Fibroblast of skin of left quadriceps (primary cell): ENCODE measurements at places on chromosomes 4 and X.

- DNase-seq = no peak
Measured at GRCh38 chr4:3660928-3661515, 105.2 kb upstream of the ADRA2C start.

DNA sequence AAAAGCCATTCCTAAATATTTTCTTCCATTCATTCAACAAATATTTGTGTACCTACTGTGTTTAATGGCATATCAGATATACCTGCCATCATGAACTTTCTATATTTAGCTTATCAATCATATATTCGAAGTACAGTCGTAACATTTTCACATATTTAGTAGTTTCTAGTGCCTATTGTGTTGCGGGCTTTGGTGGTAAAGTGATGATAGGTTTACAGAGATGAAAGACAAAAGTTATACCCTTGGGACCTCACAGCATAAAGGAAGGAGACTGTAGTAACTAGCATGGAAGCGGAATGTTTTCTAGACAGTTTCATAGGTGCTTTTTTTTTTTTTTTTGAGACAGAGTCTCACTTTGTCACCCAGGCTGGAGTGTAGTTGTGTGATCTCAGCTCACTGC, 39.5 kb downstream of the RBPJ start:
- no peak for DNase-seq

- no peak for DNase-seq
Measured at GRCh38 chr4:46404981-46405380, 15.1 kb upstream of the GABRA2 start.

- DNase-seq = no peak
Measured at GRCh38 chrX:130343411-130343810, 3.7 kb downstream of the SLC25A14 start.

DNA sequence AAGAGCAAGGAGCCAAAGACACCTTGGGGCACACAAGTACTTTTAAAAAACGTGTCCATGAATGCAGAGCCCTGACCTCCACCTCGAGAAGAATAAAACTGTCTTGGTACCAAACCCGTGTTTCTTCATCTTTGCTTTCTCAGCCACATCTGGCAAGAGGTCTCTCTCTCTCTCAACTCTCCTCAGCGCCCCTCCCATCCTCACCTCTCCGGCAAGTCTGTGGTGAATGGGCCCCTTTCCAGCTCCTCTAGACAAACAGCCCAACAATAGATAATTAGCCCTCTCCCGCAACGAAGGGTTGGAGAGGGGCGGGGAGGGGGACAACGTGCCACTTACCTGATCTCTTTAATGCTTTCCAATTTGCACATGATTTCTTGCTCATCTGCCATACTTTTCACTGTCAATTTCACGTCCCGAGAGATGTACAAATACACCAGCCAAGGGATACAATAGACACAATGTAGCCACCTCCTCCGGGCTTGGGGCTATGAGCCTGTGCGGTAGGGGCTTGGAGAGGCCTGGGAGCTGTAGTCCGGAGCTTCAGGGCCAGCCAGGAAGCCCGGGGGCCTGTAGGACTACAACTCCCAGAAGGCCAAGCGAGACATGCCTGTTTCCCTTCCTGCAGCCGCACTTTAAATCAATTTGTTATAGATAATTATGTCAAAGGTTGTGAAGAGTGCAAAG, at the start of gene ZC4H2:
Gene ZC4H2 (minus strand): TSS at position 462 of the 684 bp plus-strand sequence. CDS start 73 bp downstream, at position 389.
- DNase-seq = peak; percentile 59

DNA sequence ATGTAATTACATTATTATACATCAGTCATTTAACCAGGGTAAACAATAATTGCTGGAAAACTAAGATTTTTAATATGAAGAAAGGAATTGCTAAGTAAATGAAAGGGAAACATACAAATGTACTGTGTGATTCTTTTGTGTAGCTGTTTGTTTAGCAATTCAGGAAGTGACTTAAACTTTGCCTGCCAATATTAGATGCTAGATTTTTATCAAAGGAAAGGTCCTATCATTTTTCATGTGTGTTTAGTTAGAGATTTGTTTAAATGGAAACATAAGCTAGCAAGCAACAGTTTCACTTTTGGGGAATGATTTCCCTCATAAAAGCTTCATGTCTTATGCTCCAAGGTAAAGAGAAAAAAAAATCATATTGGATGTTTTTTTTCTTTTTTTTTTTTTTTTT, 95.1 kb upstream of the LIMCH1 start:
- DNase-seq = no peak

DNA sequence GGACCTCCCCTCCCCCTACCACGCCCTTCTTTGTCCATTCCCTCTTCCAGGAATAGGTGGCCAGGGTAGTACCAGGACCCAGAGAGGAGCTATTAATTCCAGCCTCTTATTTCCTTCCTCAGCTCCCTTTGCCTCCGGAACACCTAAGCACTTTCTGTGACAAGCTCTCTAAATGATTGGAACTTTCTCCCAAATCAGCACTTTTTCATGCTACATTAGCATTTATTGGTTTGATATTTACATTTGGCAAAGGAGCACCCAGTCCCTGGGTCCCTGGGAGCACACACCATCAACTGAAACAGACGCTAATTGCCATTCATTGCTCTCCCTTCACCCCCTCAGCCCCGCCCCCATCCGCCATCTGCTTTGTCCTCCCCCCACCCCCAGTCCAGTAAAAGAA, 182.0 kb upstream of the BCOR start:
- no peak for DNase-seq

GRCh38 chr4:182862141-182862875, 54.9 kb downstream of the DCTD start:
- no peak for DNase-seq

- no peak for DNase-seq
Measured at GRCh38 chrX:3143043-3143799, 102.0 kb downstream of the ARSF start.

DNA sequence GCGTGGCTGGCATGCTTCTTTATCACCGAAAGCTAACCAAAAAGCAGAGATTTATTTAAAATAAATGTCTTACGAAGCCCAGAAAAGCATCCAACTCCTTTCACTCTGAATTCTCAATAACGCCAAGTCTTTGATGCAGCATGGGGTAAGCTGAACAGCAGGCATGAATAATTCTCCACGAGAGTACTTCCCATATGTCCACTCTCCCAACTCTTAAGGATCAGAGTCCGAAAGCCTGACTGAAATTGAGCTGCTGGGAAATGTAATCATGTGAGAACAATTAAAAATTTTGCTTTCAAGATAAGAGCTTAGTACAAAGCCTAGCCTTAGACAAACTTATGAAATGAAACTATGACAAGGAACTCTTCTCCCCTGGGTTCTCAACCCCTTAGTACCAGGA, 7.5 kb upstream of the SLC39A8 start:
- no peak for DNase-seq

GRCh38 chr4:175971388-175972179, 94.1 kb upstream of the WDR17 start:
- no peak for DNase-seq

- no peak for DNase-seq
Measured at GRCh38 chr4:89324671-89325070, 17.1 kb upstream of the GPRIN3 start.

DNA sequence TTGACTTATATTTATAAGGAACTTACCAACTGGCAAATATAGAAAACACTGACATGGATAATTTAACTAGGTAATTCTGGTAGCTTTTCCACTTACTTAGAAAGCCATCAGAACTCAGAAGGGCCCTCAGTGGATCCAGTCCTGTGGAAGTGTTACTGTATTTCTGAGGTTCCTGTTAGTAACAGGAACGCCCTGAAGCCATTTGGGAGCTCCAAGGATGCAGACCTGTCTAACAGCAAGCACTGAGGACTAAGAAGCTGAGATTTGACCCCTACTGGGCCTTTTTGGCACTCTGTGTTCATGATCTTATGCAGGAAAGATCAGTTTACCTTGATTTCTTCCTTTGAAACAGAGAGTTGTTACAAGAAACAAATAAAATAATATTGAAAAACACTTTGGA, 46.0 kb upstream of the TLL1 start:
- no peak for DNase-seq

- no peak for DNase-seq
Measured at GRCh38 chr4:98993419-98994071, 2.0 kb upstream of the METAP1 start.

DNA sequence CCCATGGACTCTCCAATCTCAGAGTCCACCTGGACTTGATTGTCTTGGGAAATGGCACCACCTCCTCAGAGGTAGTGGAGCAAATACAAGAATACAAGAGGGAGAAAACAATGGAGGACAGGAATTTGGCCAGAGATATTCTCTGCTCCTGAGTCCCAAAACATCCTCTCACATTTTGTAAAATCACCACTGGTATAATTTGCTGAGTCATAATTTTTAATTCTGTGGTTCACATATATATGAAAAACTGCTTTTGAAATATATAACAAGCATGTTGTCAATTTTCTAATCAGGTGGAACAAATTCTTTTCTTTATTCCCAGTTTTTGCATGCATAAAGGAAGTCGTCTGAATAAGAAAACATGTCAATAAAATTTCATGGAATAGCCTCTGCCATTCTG, 356.1 kb downstream of the AFF2 start:
- no peak for DNase-seq

- no peak for DNase-seq
Measured at GRCh38 chr4:6695660-6696610, 2.3 kb downstream of the S100P start.

DNA sequence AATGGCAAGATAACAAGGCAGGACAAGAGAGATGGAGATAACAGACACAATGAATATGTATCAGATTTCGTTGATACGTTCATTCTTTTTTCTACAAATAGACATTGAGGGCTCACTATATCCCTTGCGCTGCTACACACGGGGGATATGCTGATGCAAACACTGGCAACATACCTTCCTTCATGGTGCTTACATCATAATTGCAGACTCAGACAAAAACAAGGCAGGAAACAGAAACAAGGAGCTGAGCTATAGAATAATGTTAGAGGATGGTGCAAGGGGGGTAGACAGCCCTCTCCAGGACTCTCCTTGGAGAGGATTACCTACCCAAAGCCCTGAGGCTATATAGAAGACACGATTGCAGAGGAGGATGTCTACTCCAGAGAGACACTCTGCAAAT, 1069.5 kb downstream of the DMD start:
- DNase-seq = no peak

DNA sequence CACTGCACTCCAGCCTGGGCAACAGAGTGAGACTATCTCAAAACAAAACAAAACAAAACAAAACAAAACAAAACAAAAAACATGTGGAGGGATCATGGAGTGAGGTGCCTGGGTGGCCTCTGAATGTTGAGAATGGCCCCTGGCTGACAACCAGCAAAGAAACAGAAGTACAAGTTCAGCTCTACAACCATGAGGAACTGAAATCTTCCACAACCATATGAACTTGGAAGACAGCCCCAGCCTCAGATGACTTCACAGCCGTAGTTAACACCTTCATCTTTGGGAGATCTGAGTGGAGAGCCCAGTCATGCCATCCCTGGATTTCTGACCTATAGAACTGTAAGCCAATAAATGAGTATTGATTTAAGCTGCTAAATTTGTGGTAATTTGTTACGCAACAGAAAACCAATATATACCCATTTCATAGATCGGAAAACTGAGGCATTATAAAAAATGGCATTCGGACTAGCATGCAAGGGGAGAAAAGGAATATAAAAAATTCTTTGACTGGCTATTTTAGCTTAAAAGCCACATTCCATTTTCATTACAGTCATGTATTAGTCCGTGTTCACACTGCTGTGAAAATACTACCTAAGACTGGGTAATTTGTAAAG, 138.7 kb upstream of the RAPGEF2 start:
- DNase-seq = no peak

GRCh38 chr4:13164783-13165331, 319.3 kb downstream of the RAB28 start:
- no peak for DNase-seq

DNA sequence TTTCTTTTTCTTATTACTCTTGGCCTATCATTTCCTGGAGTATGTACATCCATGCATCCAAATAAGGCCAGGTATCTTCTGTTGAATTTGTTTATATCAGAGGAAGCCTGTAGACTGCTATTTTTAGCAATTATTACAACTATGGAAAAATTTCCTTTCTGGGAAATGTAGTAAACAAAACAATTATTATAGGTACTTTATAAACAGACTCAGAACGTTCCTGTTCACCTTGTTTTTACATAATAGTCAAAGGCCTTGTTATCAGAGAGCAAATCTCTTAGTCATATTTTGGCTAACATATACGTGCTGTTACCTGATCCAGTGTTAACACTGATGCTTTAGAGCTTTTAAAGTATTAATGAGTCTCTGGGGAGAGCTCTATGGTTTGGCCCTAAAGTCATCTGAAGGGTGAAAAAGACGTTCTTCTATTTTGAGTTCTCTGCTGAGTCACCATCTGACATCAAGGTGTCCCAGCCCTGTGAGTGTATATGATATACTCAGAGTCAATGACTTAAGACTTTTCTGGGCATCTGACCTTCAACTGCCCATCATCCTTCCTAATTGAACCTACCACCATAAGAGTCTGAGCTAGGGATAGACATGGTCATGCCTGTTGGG, 7.3 kb downstream of the SPARCL1 start:
- DNase-seq = peak; percentile 27
